GM23248 (cell line): ENCODE measurements at places on chromosomes 7 and 10. TPM values are rescaled to one million over a fixed set of nuclear protein-coding genes. Genes with fewer than 3 reads are reported as not detected.

- peak; percentile 12 for DNase-seq
These were observed 255.7 kb upstream of the DGKB start for GRCh38 chr7:15158141-15158810.

- peak; percentile 3 for DNase-seq
These were observed 25.7 kb downstream of the ZNF248 start for GRCh38 chr10:37831495-37832333.

- no peak for DNase-seq
These were observed 40.1 kb downstream of the SNX10 start for GRCh38 chr7:26331789-26332188.

DNA sequence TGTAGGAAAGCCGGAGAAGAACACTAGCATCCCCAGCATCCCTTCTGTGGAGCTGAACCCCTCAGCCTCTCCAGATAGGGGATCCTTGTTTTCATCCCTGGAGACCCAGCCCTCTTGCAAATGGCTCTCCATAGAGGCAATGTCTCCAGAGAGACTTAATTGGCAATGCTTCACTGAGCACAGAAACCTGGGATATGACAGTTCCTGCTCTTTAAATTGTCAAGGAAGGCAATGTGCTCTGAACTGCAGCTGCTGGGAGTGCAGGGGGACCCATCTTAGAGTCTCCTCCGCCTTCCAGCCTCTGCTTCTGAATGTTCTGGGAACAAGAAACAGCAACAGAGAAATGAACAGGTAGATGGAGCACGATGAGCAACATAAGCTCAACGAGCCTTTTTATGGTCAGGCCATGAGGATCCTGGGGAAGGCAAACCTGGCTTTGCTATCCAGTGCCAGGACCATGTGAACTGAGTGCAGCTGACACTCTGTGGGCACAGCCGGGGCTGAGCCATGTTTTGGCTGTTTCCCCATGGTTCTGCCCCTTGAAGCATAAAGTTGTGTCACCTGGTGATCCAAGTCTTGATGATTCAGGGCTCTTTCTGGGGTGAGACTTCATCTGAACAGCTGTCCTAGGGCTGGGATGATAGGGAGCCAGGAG is 481.0 kb downstream of the PLXNA4 start:
- no peak for DNase-seq

DNA sequence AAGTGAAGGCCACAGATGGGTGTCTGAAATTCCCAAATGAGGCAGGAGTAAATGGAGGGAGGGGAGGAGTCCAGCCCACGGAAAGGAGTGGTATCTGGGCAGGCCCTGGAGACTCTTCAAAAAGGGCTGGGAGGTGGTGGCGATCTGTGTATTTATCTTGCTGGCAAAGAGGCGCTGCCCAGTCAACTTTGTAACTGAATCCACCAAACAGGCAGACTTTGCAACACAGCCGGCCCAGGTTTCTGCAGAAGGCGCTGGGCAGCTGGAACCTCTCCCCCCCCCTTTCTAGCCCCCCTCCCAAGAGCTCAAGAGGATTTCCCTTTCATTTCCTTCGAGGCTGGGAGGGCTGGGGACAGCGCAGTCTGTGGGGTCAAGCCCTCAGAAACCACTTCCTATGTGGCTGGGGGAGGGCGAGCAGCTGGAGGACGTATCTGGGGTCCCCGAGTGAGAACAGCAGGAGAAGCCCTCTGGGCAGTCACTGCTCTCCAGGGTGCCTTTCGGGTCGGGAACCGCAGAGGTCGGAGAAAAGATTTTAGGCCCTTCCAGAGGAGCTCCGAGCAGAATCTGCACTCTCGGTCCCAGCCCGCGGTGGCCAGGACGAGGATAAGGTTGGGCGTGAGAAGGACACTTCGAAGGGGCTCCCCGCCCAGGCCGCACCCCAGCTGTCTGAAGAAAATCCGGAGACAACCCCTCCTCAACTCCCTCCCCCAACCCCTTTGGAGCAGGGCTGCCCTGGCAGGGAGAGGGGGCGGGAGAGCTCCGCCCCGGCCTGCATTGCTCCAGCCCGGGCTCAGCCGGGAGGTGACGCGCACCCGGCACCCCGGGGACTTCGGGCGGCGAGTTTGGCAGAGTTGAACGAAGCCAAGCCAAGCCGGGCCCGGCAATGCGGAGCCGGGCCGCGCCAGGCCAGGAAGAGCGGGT is 965 bp downstream of the ZCCHC24 start:
- peak; percentile 89 for DNase-seq

- no peak for DNase-seq
These were observed 291.8 kb upstream of the LYZL1 start for GRCh38 chr10:28996947-28997551.

The TECTB gene
- total RNA-seq, result 0.63 TPM in 1 of 2 replicates, not detected in the other

The FERD3L gene
- total RNA-seq, result not detected in 2 replicates

The STEAP4 gene
- total RNA-seq, result not detected in 2 replicates

DNA sequence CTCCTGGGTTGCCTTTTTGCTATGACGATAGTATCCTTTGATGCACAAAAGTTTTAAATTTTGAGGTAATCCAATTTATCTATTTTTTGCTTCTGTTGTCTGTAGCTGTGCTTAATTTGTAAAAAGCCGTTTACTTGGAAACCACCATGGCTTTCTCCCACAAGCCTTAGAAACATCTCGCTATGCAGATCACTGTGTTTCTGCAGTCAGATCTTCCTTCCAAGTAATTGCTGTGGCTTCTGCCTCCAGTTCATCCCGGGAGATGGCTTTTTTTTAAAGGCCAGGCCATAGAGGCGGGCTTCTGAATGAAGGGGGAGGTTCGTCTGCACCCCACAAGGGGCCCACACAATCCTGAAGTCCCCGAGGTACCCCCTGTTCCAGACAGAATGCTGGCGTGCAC is 48.3 kb upstream of the OCM2 start:
- DNase-seq, result no peak

The LIPF gene
- total RNA-seq, result not detected in 2 replicates

GRCh38 chr7:107907-108306 is 84.5 kb upstream of the FAM20C start:
- no peak for DNase-seq

The HMX3 gene
- not detected in 2 replicates for total RNA-seq

DNA sequence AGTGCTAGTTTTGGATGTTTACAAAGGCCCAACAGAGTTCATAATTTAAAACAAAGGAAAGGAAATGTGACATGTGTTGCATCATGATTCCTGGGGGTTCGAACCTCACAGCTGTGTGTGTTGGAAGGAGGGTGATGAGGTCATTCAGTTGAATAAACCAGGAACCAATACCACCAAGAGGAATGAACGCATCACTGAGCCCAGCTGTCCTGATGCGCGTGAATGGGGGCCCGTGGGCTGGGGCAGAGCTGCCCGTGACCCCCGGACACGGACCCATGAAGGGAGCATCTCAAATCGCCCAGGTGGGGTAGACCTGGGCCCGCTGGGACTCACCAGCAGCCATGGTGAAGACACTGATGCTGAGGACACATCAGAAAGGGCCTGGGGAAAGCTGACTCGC is 33.0 kb downstream of the BRI3 start:
- DNase-seq, result no peak

The NUTM2A gene
- total RNA-seq, result 0.11 and 1.0 TPM in 2 replicates

GRCh38 chr10:42596196-42596595 is 42.2 kb downstream of the ZNF33B start:
- no peak for DNase-seq

DNA sequence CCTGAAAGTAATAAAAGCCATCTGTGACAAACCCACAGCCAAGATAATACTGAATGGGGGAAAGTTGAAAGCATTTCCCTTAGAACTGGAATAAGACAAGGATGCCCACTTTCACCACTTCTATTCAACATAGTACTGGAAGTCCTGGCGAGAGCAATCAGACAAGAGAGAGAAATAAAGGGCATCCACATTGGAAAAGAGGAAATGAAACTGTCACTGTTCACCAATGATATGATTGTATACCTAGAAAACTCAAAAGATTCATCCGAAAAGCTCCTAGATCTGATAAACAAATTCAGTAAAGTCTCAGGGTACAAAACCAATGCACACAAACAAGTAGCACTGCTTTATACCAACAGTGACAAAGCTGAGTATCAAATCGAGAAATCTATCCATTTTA is 581.7 kb upstream of the TEX47 start:
- DNase-seq, result no peak

GRCh38 chr10:26475386-26475785 is 37.2 kb downstream of the APBB1IP start:
- no peak for DNase-seq

GRCh38 chr7:138066954-138067394 is 9.3 kb upstream of the AKR1D1 start:
- DNase-seq, result no peak

DNA sequence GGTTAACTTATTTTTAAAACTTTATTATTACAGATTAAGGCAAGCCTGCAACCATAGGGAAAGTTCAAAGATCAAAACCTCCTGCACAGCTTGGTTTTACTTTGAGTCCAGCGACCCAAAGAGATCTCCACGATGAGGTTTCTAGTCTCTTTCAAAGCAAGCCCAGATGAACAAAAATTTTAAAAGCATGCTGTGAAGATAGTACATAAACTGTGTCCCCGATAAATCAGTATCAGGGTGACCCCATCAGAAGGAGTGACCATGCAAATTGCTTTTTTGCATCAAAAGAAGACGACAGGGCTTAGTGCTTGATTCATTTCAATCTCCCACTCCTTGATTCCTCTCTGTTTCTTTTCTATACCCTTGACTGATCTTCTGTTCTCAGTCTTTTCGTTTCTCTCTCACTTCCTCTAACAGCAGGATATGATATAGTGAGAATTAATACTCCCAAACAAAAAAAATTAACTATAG is 16.0 kb upstream of the DNTT start:
- DNase-seq, result no peak

DNA sequence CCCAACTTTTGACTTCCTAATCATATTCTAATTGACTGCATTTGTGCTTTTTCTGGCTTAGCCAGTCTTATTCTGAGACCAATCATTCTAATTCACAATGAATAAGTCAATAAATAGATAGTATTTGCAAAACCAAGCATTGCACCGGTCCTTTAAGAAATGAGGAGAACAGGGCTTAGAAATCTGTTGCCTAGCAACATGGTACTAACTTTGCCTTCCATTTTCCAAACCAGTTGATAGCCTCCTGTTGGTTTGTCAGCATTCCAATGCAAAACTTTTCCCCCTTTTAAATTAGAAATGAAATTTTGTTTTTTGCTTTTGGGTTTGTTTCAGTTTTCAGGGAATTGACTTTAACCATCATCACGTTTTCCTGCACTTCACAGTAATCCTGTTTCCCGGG is 603.5 kb upstream of the NRP1 start:
- DNase-seq, result peak; percentile 12

DNA sequence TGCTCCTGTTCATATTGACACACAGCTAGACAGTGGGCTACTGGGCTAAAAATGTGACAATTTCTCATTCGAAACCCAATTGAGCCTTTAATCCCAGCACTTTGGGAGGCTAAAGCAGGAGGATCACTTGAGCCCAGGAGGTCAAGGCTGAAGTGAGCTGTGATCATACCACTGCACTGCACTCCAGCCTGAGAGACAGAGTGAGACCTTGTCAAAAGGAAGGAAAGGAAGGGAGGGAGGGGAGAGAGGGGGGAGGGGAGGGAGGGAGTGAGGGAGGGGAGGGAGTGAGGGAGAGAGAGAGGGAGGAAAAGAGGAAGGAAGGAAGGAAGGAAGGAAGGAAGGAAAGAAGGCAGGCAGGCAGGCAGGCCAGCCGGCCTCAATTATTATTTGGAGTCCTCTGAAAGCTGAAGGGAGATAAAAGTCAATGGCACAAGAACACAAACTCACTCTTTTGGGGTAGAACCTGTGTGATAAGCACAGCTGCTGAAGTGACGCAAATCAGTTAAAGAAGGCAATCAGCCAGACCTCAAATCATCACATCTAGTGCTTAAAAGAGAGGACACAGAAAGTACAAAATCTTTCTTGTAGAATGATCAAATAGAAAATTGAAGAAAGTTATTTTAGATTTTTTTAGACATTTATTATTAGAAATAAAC is 98.1 kb downstream of the CCDC71L start:
- no peak for DNase-seq

GRCh38 chr10:33093362-33093761 is 135.3 kb upstream of the ITGB1 start:
- DNase-seq, result no peak

The GOLGA7B gene
- total RNA-seq, result not detected in 2 replicates

The CXCL12 gene
- total RNA-seq, result 341 and 364 TPM in 2 replicates

- no peak for DNase-seq
These were observed 121.6 kb downstream of the OAT start for GRCh38 chr10:124296813-124297788.

DNA sequence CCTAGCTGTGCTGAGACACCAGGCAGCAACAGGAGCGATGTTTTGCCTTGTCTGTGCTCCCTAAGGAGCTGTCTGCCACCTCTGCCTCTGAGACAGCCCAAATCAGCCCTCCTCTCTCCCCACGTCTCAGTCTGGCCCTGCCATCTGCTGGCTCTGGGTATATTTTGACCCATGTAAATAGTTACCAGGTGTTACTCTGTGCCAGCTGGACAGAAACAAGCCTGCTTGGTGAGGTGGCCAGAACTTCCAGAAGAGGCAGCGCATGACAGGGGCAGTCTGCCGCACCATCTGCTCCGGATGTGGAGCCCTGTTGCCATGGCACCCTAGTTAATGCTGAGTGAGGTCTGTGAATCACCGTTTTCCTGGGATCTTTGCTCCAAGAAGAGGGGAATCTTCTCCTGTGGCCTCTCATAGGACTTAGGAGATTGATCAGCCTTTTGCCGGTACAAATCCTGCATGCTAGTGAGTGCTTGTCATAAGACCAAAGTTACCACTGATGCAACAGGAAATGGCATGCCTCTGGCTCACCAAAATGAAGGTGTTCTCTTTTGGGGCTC is 31.8 kb downstream of the GSTO2 start:
- DNase-seq, result peak; percentile 100

DNA sequence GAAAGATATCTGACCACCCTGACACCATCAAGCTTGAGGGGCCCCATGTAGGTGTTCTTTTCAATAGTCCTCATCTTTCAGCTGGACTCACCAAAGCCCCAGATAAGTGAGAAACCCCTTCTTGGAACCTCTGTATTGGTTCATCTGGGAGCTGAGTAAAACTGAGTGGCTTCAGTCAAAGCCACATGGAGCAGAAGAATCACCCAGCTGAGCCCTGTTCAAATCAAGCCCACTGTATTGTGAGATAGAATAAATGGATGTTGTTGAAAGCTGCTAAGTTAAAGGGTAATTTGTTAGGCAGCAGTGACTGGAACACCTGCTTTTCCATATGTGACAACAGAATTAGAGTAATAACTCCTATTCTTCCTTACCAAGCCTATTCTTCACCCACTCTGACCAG is 64.8 kb upstream of the SDK1 start:
- DNase-seq, result no peak

GRCh38 chr7:40310258-40310657 is 175.5 kb downstream of the SUGCT start:
- DNase-seq, result peak; percentile 36

The TFR2 gene
- total RNA-seq, result 0.11 and 0.51 TPM in 2 replicates

The PRKAR2B gene
- 1.0 and 3.2 TPM in 2 replicates for total RNA-seq
